Activated naive CD8-positive, alpha-beta T cell treated with anti-CD3 and anti-CD28 coated beads, Interleukin-2, amount 50 U/mL, for 24 hours (primary cell): ENCODE measurements at places on chromosomes 16 and 17.

- H3K27me3 ChIP-seq = peaks cover 2% of the 10 kb centered on the region
- peaks cover 6% of the 10 kb centered on the region for H3K4me1 ChIP-seq
- no peak overlapping the region for H3K27ac ChIP-seq
- H3K4me3 ChIP-seq = no peak overlapping the region
- DNase-seq = no peak
Observed at GRCh38 chr17:65794572-65794971, 233.1 kb upstream of the AXIN2 start.

- peaks cover 2% of the 10 kb centered on the region for H3K4me1 ChIP-seq
- H3K27me3 ChIP-seq = no peaks in the 10 kb centered on the region
- no peak overlapping the region for H3K27ac ChIP-seq
- H3K4me3 ChIP-seq = no peak overlapping the region
Observed at GRCh38 chr16:57427824-57428223, 19.4 kb downstream of the CIAPIN1 start.

GRCh38 chr16:65783709-65784474 is 582.6 kb upstream of the CDH5 start:
- no peaks in the 10 kb centered on the region for H3K36me3 ChIP-seq
- H3K27me3 ChIP-seq = no peaks in the 10 kb centered on the region
- no peak overlapping the region for H3K4me3 ChIP-seq
- H3K27ac ChIP-seq = no peak overlapping the region
- no peaks in the 10 kb centered on the region for H3K4me1 ChIP-seq

GRCh38 chr17:4945176-4945943 is 3.0 kb downstream of the PFN1 start:
- peaks cover 59% of the 10 kb centered on the region for H3K36me3 ChIP-seq
- H3K4me1 ChIP-seq = peaks cover 64% of the 10 kb centered on the region
- H3K4me3 ChIP-seq = peak overlapping the region; percentile 99
- peak; percentile 88 for DNase-seq

GRCh38 chr16:70410734-70411133 is 28.2 kb downstream of the ST3GAL2 start:
- no peak overlapping the region for H3K27ac ChIP-seq
- no peaks in the 10 kb centered on the region for H3K27me3 ChIP-seq
- peaks cover 29% of the 10 kb centered on the region for H3K4me1 ChIP-seq
